Activated naive CD8-positive, alpha-beta T cell treated with anti-CD3 and anti-CD28 coated beads for 36 hours (primary cell): ENCODE measurements at places on chromosomes 1 and 21. TPM values are rescaled to one million over a fixed set of nuclear protein-coding genes. Genes with fewer than 3 reads are reported as not detected.

TRIM58 gene
- total RNA-seq, result 0.08 TPM

RCOR3 gene
- total RNA-seq, result 31.8 TPM

DNA sequence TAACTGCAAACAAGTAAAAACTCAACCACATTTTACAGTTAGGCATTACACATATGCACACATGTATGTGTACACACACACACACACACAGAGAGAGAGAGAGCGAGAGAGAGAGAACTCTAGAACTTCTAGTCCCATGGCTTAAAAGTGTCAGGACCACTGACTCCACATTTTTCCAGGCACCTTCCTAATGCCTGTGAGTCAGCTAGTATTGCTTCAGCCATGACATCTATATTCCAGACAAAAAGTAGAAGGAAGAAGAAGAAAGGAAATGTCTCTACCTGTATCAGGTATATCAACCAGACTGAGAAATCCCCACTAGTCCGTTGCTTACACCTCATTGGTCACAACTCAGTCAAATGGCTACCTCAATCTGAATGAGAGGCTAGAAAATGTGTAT, 31.9 kb upstream of the TACSTD2 start:
- peaks cover 42% of the 10 kb centered on the region for H3K27me3 ChIP-seq
- no peak for DNase-seq
- peaks cover 5% of the 10 kb centered on the region for H3K36me3 ChIP-seq
- no peak overlapping the region for H3K27ac ChIP-seq
- H3K4me3 ChIP-seq, result no peak overlapping the region
- H3K4me1 ChIP-seq, result no peaks in the 10 kb centered on the region

DNA sequence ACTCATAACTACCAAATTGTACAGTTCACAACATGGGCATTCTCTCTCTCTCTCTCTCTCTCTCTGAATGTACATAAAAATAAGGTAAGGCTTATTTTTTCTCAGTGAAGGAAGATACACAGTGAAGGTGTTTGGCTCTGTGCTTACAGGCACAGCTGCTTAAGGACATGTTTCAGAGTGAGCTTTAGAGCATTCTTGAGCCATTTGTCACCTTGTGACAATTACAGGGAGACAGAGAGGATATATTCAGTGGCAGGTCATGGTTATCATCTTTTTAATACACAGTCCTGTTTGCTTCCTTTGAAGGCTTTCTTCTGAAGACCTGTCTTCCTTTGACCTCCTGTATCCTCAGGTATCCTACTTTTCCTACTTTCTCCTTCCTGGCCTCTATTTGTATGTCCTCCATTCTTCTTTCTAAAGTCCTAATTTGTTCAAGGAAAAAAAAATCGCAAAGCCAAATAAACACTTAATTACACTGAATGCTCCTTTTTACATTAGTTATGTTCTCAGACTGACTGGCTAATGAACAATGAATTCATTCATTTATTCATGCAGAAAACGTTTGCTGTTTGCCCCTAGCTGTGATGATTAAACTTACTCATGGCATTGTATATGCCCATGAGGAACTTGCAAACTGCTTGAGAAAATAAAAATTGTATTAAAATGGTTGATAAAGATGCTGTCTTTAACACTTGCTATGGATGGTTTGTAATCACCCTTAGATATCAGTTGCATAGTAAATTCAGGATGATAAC, 33.4 kb downstream of the HSD17B7 start:
- peaks cover 55% of the 10 kb centered on the region for H3K27me3 ChIP-seq
- no peaks in the 10 kb centered on the region for H3K36me3 ChIP-seq
- H3K4me1 ChIP-seq, result peaks cover 14% of the 10 kb centered on the region
- no peak overlapping the region for H3K4me3 ChIP-seq
- H3K27ac ChIP-seq, result no peak overlapping the region

DNA sequence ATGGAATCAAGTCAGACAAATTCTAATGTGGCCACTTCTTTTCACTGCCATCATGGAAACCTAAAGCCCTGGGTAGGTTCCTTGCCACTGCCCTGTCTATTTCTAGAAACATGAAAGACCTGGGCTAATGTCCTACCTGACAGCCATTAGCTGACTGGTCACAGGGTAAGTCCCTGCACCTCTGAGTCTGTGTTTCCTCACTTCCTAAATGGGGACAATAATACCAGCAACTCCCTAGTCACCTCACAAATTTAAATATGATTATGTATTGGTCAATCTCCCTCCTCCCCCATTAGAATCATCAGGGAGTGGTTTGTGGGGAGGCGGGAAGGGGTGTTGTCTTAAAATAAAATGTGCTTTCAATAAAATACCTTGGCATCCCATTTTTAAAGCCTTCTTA, 2.2 kb downstream of the CREG1 start:
- H3K27me3 ChIP-seq, result no peaks in the 10 kb centered on the region
- H3K36me3 ChIP-seq, result no peaks in the 10 kb centered on the region
- peaks cover 28% of the 10 kb centered on the region for H3K4me1 ChIP-seq

DNA sequence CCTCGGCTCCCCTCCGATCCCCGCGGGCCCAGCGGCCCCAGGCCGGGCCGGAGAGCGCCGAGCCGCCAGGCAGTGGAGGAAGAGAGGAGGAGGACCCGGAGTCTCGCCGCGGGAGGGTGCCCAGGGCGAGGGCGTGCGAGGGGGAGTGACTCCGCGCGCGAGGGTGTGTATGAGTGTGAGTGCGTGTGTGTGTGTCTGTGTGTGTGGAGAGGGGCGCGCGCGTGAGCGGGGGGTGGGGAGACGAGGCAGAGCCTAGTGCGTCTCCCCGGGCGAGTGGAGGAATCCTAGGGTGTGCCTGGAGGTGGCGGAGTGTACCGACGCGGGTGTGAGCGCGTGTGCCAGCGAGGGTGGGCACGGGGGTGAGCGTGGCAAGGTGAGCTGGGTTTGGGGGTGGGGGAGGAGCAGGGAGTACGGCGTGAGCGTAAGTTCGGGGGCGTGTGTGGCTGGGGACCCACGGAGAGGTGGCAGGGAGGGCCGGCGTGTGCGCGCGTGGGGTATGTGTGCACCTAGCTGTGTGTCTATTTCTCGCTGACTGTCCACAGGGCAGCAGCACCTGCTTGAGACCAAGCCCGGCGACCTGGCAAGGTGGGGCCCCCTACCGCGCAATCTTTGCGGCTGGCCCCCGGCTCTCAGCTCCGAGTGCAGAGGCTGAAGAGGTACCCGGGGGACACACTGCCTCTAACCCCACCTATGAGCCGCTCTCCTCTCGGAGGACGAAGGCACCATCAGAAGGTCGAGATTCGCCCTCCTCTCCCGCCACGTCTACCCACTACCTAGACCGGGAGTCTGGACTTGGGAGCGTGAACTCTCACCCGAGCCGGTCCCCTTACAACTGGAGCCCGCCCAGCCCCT, 784 bp upstream of the KCND3 start:
- peaks cover 70% of the 10 kb centered on the region for H3K27me3 ChIP-seq
- H3K36me3 ChIP-seq, result no peaks in the 10 kb centered on the region
- peak; percentile 14 for DNase-seq
- H3K4me1 ChIP-seq, result peaks cover 4% of the 10 kb centered on the region
- peak overlapping the region; percentile 55 for H3K4me3 ChIP-seq

DNA sequence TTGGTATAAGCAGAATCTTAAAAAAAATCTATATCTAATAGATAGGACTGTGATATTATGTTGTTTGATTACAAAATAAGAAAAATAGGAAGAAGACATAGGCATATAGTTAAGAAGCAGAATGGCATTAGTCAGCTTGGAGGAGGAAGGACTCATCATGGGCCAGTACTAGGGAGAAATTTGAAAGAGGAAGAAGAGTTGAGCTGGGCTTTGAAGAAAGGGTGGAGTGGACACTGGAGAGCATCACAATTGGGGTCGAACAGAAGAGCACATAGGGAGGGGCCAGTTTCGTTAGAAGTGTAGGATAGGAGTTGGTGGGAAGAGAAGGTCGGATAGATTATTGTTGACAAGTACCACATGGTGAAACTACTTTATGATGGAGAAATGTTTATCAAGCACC, 129.3 kb downstream of the CACHD1 start:
- no peak overlapping the region for H3K27ac ChIP-seq
- no peaks in the 10 kb centered on the region for H3K27me3 ChIP-seq
